ENCODE measurements at places on chromosomes 3 and 15. TPM values are rescaled to one million over a fixed set of nuclear protein-coding genes. Genes with fewer than 3 reads are reported as not detected.

Gene ITIH3
- total RNA-seq, result 0.13 TPM

Gene CASR
- total RNA-seq, result not detected

Gene GOLGA8S
- total RNA-seq, result not detected

Gene TM6SF1
- 7.5 TPM for total RNA-seq

Gene HIGD2B
- total RNA-seq, result not detected

Gene RBMS3
- 21.4 TPM for total RNA-seq

Gene KY
- 0.16 TPM for total RNA-seq

Gene USP13
- total RNA-seq, result 9.2 TPM

Gene ANKRD34C
- not detected for total RNA-seq

Gene ULK3
- 21.5 TPM for total RNA-seq

Gene CILP
- total RNA-seq, result under 0.01 TPM

Gene LAMB2
- 246 TPM for total RNA-seq

Gene MYLK
- total RNA-seq, result 110 TPM

Gene NR2E3
- total RNA-seq, result not detected

Gene PLSCR2
- total RNA-seq, result not detected

Gene LRRIQ4
- total RNA-seq, result not detected

Gene BRPF1
- 10.5 TPM for total RNA-seq

Gene IMPG2
- total RNA-seq, result 0.24 TPM

Gene CYP11A1
- total RNA-seq, result not detected

Gene EPB42
- not detected for total RNA-seq

Gene GRM7
- total RNA-seq, result not detected

Gene PLIN1
- total RNA-seq, result 0.72 TPM

Gene ARHGAP11A
- 7.5 TPM for total RNA-seq

Gene CISH
- 2.7 TPM for total RNA-seq

Gene CHRNA5
- 1.3 TPM for total RNA-seq

Gene TMC3
- total RNA-seq, result not detected

Gene POPDC2
- total RNA-seq, result 0.13 TPM

Gene CFAP161
- not detected for total RNA-seq

Gene MEGF11
- total RNA-seq, result not detected

Gene PML
- 54.7 TPM for total RNA-seq

Gene SNTN
- total RNA-seq, result not detected

Gene EXOSC7
- total RNA-seq, result 35.0 TPM

Gene RHCG
- total RNA-seq, result under 0.01 TPM

Gene MST1
- total RNA-seq, result 5.4 TPM

Gene LMLN
- 3.4 TPM for total RNA-seq

Gene NOX5
- total RNA-seq, result 0.39 TPM

Gene SATB1
- 3.7 TPM for total RNA-seq

Gene GOLGA8F
- total RNA-seq, result not detected

Gene CKMT1B
- total RNA-seq, result not detected

Gene FOXB1
- total RNA-seq, result not detected

Gene IFT57
- total RNA-seq, result 21.6 TPM

Gene SLC28A1
- not detected for total RNA-seq

Gene BLM
- total RNA-seq, result 1.6 TPM

Gene FAM219B
- total RNA-seq, result 45.2 TPM

Gene C3orf70
- total RNA-seq, result 0.64 TPM

Gene GOLGA8K
- not detected for total RNA-seq

Gene CPN2
- total RNA-seq, result not detected

Gene PEX5L
- total RNA-seq, result not detected

Gene APOD
- total RNA-seq, result 7.9 TPM
